ENCODE measurements at places on chromosomes 13 and 19. TPM values are rescaled to one million over a fixed set of nuclear protein-coding genes. Genes with fewer than 3 reads are reported as not detected.

DNA sequence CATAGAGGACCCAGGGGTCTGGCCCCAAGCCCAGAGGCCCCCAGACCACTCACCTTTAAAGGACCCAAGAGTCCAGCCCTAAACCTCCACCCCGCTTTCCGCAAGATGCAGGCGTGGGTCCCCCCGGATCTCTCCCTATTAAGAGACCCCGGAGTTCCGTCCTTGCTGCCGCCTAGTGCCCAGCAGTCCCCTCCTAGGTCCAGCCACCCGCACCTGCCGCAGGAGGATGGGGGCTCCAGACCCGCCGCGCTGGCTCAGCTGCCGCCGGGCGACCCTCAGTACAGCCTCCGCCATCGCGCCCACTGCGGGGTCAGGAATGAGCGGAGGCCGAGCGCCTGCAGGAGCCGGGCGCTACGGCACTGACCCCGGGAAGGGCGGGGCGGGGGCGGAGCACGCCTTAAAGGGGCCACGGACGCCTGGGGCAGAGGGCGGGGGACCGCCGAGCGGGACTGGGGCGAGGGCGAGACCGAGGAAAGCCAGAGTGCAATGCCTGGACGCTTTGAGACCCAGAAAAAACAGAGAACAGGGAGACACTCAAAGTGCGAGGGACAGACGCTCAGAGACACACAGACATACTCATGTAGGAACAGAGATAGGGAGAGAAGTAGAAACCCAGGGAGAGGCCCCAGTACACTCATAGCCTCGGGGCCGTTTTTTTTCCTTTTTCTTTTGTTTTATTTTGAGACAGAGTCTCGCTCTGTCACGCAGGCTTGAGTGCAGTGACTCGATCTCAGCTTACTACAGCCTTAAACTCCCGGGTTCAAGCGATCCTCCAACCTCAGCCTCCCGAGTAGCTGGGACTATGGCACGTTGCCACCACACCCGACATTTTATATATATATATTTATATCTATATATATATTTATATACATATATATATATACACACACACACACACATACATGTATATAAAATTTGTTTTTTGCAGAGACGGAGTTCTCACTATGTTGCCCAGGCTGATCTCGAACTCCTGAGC lies at the start of gene ETHE1:
TSS of gene ETHE1 (minus strand) at position 318 of the 976 bp plus-strand sequence. CDS start at position 294, 24 bp downstream.
- DNase-seq, result peak; percentile 89

TMEM145 gene
- total RNA-seq, result not detected

CCNE1 gene
- 11.3 TPM for total RNA-seq

GRCh38 chr19:39304701-39305571 lies 8.7 kb downstream of the IFNL1 start:
- no peak for DNase-seq

CD209 gene
- total RNA-seq, result not detected

- DNase-seq, result no peak
Observed at GRCh38 chr13:19072543-19072942, 109.1 kb downstream of the TUBA3C start.

GRCh38 chr19:16197188-16197621 lies 506 bp upstream of the AP1M1 start:
- DNase-seq, result peak; percentile 51

ATP4A gene
- not detected for total RNA-seq

CEACAM4 gene
- total RNA-seq, result not detected

DNA sequence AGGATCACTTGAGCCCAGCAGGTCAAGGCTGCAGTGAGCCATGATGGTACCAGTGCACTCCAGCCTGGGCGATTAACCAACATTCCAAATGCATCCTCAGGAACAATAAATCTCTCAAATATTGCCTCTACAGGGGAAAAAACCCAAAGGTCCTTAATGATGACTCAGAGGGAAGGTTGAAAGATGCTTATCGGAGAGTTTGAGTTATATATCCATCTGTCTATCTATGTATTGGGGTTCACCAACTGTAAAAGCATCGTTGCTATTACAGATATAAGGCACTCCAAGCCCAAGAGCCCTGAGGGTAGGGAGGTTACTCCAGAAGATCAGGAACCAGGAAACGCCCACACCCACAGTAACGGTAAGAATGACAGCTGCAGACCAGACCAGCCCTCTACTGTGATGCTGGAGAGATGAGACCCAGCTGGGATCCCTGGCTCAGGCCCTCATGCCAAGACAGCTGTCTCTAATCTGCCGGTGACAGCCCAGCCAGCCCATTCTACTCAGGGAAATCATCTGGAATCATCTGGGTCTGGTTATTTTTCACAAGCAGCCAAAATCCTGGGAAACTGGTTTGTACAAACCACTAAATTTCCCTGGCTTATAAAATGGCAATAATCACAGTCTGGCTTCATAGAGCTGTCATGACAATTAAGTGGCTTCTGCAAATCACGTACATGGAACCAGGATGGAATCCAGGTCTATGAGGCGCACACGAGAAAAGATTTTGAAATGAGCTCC lies 23.8 kb downstream of the TEX101 start:
- peak; percentile 90 for DNase-seq

CCDC70 gene
- total RNA-seq, result not detected

DNA sequence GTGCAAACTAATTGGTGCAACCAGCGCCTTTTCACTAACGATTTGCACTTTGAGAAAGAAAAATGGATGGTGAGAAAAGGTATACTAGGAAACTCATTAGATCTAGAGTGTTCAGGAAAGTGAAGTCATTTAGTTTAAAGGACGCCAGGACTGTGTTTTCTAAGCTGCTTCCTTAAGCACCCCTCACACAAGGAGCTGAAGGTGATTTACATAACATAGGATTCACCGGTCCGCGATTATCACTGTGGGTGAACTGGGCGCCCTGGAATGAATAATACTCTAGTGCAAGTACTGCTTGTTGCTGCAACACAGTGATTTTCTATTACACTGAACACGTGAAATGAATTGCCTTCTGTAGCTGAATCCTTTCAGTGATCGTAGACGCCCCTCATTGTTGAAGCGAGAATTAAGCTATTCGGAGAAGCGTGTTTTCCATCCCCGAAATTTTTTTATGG lies 2.6 kb upstream of the MAB21L1 start:
- DNase-seq, result no peak

LILRB1 gene
- not detected for total RNA-seq

RUBCNL gene
- not detected for total RNA-seq

DNA sequence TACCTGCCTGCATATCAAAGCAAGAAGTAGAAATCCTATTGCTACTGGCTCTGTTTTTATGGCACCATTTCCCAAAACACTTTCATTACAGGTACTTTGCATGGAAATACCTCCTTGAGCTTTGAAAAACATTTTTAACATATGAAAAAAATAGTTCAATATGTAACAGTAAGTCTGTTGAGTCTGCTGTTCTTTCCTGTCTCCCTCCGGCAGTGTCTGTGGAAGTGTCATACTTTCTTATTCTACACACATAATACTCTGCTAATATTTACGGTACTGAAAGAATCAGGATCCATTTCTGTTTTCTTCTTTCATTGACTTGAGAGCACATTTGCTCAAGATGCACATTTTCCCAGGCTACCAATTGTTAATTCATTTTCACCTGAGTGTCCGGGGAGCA lies 8.2 kb upstream of the SERTM1 start:
- DNase-seq, result no peak

- DNase-seq, result no peak
Observed at GRCh38 chr13:101996954-101997353, 404.9 kb downstream of the FGF14 start.

DNA sequence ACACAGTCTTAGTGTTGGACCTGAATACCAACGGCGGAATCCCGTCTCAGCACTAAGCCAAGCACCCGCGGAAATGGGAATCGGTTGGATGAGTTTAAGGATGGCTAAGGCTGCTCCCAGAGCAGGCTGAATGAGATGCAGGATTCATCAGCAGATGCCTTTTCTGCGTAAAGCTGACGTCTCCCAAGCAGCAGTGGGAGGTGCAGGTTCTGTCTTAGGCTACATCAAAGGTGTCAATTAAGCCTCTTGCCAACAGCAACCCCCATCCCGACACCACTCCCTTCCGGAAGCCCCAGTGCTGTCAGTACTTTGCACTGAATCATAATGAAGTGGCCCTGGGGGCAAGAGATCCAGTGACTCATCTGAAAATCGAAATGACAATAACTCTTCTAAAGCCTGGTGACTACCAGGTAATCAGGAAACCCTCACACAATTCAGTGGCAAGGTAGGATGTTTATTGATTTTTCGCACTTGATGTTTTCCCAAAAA lies 275.6 kb downstream of the DCLK1 start:
- DNase-seq, result peak; percentile 2

DNA sequence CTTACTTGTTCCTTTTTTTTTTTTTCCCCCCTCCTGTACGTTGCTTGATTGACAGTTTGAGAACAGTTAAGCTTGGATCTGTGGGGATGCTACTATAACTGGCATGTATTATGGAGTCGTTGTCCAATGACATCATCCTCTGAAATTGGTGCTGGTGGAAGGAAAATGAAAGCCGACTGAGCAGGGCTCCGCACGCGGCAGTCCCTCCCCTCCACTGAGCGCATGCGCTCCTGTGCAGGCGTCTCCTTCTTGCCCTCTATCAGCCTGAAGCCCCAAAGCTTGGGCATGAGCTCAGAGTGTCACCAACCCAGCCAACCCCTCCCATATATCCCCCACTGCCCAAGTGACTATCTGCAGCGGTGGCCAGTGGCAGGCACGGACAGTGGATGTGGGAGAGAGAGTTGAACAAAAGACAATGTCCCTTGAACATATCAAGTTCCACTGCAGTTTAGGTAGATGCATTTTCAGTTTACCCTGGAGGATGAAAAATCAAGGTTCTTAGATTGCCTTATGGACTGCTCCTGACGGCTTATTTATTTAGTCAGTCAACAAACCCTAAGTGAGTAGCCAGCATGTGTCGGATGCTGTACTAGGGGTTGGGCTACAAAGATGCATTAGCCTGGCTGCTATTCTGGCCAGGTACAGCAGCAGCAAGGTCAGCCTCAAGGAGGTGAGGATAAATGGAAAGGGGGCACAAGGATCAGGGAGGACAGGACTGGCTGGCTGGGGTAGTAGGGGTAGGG lies 20.8 kb downstream of the MBNL2 start:
- no peak for DNase-seq

DNA sequence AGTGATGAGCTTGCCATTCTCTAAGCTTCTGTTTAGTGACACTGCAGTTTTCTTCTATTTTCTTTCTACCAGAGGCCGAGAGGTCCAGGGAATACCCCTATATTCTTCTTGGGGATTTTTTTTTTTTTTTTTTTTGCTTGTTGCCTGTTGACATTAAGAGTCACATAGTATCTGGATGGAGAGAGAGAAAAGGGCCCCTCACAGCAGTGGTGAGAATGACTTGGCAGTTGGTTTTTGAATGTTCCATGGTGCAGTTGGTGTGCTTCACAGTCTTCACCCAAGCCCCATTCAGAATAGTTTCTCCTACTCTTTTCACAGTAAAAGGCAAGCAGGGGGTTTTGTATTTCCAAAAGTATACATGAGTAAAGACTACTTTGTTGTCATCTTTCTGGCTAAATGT lies 577.9 kb downstream of the LMO7 start:
- no peak for DNase-seq

- no peak for DNase-seq
Observed at GRCh38 chr13:100951016-100951415, 276.4 kb upstream of the TMTC4 start.

CGB8 gene
- not detected for total RNA-seq

DNA sequence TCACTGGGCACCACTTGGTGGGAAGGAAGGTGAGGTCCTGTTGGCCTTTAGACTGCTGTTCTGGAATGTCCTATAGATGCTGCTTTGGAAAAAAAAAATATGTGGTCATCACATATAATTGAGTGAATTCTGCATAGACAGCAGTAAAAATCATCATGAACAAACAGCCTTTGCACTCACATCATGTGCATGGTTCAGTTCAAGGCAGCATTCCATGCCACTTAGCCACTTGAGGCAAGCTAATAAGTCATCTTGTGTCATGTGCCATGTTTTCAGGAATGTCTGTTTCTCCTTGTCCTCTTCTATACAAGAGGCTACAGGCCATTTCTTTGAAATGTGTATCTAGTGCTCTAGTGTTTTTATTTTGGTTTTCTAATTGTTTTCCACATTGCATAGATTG lies 43.9 kb upstream of the TSC22D1 start:
- DNase-seq, result peak; percentile 24
